ENCODE measurements at places on chromosomes 7 and 10.

GRCh38 chr10:71285180-71285545, 33.9 kb upstream of the SLC29A3 start:
- DNase-seq = no peak

- no peak for DNase-seq
These were observed 689.5 kb downstream of the DNAJB9 start for GRCh38 chr7:109259151-109259550.

DNA sequence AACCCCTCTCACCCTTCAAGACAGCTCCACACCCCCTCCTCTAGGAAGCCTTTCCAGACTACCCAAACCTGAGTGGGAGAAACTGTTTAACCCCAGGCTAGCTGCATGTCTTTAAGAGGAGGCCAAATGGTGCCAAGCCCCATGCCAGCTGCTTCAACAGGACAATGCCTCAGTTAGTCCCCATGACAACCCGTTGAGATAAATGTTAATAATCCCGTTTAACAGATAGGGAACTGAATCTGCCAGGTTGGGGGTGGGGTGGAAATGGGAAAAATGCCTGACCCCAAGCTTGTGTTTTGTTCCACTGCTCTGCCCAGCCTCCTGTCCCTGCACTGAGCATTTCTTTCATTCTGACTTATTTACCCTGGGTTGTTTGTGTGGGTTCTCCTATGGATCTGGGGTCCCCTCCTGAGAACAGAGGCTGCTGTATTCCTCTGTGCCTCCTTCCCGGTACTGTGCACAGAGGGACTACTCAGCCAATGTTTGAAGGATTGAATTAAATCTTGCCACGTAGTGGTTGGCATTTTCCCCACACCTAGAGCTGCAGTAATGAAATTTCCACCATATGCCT, 452.6 kb upstream of the ZMIZ1 start:
- no peak for DNase-seq

DNA sequence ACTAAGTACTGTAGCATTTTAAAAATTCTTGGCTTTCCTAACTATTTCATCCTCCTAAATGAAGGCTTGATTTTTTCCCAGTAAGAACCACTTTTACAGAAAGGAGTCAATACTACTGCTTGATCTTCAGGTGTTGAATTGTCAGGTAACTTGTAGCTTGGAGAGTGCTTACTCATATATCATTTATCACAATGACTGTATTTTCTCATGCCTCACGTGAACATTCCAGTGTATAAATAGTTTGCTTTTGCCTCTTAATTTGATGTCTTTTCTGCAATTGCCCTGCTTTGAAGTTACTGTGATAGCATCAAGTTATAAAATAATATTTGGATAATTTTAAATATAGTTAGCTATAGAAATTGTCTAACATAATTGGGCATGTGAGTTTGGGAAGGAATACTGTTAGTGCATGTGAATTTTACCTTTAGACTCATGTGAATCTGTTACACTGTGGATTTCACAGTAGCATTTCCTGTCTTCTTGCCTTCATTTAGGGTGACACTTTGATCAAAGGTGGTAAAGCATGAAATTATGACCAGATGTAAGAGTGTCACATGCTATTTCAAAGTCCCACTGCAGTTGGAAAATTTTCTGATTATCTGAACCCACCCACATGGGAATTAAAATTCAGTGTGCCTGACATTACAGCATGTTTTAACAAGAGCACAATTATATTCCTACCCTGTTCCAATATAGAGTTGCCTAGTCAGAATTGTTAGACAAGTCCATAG, 962.8 kb downstream of the DNAJB9 start:
- no peak for DNase-seq

- no peak for DNase-seq
These were observed 229.1 kb downstream of the BAMBI start for GRCh38 chr10:28906415-28906814.

Measured in activated CD8-positive, alpha-beta memory T cell treated with anti-CD3 and anti-CD28 coated beads for 48 hours (primary cell).